CD4-positive, alpha-beta T cell treated with Interleukin-4 for 1 hour (primary cell): ENCODE measurements at places on chromosomes 11 and 22.
A peak's percentile ranks its signal among the peaks of the same experiment; 100 is the strongest.

- DNase-seq: no peak
These were observed 1154.6 kb downstream of the JRKL start for GRCh38 chr11:97544431-97544830.

DNA sequence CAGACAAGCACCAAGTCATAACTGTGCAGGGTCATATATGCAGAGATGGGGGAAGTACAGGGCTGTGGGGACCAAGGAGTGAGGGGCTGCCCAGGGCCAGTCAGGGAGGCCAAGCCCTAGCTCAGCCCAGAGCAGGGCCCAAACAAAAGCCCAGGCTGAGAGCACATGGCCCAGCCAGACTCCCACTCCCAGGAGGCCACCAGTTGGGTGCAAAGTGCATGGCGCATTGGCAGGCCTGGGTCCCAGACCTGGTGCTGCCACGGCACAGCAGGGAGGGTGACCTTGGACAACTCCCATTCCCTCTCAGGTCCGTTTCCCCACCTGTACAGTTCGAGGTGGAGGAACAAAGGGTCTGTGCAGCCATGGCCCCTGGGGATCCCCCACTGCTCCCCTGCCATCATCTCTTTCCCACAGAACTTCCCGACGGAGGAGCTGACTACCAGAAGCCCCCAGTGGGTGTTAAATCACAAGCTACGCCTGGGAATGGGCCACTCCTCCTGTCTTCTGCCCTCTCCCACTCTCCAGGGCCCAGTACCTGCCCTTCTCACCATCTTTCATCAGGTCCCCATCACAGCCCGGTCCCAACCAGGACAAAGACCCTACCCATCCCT, 608 bp downstream of the NIPSNAP1 start:
- no peak for DNase-seq

DNA sequence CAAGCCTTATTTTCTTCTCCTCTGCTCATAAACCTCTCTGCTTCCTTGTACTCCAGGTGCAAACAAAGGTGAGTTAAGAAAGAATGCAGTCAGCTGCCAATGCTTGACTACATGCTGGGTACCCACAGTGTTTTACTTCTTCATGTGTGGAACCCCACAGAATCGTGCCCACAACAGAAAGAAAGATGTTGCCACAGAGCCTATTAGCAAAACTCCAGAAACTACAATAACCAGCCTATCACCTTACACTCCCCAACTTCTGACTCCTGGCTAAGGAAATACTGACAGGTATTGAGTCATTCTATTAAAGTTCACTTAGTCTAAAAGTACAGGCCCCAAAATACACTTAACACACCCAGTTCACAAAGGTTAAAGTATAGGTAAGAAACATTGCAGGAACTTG, 56.9 kb upstream of the CCDC89 start:
- DNase-seq: no peak

- no peak for DNase-seq
These were observed 121.7 kb downstream of the OSBP2 start for GRCh38 chr22:30816413-30816812.

GRCh38 chr22:19430890-19431541, 517 bp downstream of the HIRA start:
- no peak for DNase-seq

DNA sequence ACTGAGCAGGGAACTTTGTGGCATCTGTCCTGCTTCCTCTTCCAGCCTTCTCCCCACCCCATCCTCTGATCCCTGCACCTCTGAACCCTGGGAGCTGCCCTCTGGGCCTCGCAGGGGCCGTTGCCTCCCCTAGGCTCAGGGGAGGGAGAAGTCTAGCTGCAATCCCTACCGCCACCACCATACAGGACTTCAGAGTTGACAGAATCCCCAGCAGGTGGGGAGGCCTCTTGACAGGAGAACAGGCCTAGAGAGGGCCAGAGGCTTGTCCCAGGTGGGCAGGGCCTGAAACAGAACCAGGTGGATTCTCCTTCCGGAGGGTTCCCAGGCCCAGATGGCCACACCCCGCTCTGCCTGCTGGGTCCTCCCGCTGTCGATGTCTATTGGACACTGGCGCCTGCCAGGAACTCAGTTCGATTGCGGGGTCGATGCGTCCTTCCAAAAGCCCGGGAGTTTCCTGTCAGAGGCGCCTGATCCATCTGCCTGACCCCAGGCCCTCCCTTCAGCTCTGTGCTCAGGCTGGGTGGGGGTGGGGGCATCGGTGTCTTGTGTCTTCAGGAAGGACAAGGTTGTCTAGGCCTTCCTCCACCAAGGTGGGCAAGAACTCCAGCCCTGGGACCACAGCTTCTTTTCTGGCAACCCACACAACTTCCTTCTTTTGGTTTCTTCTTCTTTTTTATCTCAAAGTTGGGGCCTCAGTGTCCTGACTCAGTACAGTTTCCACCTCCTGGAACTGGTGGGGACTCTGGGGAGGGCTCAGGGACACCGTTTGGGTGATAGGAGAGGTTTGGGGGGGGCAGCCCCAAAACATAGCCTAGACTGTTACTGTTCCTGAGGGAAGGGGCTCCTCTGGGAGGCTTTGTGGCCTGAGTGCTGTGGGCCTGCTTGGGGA, 6.4 kb downstream of the STARD10 start:
- no peak for DNase-seq

- no peak for DNase-seq
These were observed 13.7 kb downstream of the TBC1D22A start for GRCh38 chr22:46775850-46776826.

DNA sequence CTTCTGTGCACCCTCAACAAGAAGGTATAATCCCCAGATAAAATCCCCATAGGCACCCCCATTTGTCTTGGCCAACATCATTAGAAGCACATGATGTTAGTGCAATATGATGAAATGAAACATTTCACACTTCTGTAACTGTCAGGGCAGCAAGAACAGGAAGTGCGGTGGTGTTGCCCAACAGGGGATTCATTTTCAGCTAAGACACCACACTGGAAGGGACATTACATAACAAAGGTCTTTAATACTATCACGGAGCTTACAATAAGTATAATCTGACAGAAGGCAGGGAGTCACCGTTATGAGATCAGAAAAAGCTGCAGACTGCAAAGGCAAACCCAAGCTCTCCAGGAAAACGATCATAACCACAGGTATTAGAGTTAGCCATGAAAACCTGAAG, 2.0 kb downstream of the OR52W1 start:
- peak; percentile 48 for DNase-seq

- DNase-seq: no peak
These were observed 98.8 kb downstream of the SGSM3 start for GRCh38 chr22:40469181-40469580.

DNA sequence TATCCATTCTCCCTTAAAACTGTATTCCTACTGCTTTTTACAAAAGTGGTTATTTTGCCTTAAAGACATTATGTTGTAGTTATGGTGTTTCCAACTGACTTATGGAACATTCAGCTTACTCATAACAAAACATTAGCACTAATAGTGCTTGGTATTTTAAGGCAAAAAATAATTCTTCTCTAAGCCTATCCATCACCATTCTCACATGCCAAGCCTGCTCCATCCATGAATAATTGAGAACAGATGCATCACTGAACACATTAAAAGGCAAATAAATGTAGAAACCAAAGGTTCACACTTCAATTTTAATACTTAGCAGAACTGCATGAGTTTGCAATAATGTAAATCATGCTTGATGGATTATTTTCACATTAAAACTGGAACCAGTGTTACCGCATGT, 42.3 kb upstream of the DDI1 start:
- DNase-seq: no peak

GRCh38 chr11:2520736-2521035, 75.9 kb downstream of the KCNQ1 start:
- no peak for DNase-seq

- no peak for DNase-seq
These were observed 89.8 kb upstream of the PARVA start for GRCh38 chr11:12287374-12288211.

- DNase-seq: no peak
These were observed 34.5 kb upstream of the DGCR6L start for GRCh38 chr22:20354238-20354975.

DNA sequence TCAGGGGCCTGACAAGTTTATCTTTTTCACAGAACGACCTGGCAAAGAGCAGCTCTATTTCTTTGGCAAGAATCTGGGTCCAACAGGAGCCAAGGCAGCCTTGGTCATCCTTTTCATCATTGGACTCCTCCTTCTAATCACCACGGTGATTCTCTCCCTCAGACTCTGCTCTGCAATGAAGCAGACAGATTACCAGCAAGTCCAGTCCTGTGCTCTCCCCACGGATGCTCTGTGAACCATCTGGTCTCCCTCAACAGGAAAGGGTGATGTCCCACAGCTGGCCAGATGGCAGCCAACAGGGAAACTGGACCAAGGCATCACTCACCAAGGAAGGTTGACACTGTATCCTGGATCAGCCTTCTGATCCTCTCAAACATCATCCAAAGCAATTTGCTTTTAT, 17.0 kb upstream of the PANX1 start:
- no peak for DNase-seq

GRCh38 chr11:124873951-124874350, 8.7 kb downstream of the ROBO3 start:
- DNase-seq: no peak

DNA sequence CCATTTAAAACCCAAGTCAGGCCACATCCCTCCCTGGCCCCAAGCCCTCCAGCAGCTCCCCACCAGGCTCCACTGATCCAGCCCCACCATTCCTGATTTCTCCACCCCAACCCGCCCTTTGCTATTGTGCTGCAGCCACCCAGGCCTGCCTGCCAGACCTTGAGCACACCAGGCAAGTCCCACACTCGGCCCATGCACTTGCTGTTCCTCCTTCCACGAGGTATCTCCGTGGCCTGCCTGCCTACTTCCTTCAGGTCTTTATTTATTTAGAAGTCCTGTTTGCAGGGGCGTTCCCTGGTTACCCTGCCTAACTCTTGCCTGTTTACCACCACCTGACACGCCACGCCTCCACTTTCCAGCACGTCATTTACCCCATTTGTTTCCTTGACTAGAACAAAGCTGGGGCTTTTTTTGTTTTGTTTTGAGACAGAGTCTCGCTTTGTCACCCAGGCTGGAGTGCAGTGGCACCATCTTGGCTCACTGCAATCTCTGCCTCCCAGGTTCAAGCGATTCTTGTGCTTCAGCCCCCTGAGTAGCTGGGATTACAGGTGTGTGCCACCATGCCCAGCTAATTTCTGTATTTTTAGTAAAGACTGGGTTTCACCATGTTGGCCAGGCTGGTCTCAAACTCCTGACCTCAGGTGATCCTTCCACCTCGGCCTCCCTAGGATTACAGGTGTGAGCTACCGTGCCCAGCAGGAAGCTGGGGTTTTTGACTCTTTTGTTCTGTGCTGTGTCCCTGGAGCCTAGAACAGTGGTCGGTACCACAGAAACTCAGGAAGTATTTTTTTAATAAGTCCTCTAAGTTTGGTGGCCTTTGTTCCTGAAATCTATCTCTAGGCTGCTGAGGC, 6.7 kb downstream of the CENPM start:
- peak; percentile 98 for DNase-seq

- no peak for DNase-seq
These were observed 236.2 kb downstream of the C11orf87 start for GRCh38 chr11:109658190-109658589.

DNA sequence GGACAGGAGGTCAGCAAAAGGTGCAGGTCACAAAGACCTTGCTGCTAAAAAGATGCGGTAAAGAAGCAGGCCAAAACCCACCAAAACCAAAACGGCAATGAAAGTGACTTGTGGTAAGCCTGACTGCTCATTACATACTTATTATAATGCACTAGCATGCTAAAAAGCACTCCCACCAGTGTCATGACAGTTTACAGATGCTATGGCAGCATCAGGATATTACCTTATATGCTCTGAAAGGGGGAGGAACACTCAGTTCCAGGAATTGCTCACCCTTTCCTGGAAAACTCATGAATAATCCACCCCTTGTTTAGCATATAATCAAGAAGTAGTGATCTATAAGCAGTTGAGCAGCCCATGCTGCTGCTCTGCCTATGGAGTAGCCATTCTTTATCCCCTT, 45.2 kb upstream of the SLC5A12 start:
- DNase-seq: no peak

- no peak for DNase-seq
These were observed 1.5 kb downstream of the GALNT18 start for GRCh38 chr11:11620173-11620920.

DNA sequence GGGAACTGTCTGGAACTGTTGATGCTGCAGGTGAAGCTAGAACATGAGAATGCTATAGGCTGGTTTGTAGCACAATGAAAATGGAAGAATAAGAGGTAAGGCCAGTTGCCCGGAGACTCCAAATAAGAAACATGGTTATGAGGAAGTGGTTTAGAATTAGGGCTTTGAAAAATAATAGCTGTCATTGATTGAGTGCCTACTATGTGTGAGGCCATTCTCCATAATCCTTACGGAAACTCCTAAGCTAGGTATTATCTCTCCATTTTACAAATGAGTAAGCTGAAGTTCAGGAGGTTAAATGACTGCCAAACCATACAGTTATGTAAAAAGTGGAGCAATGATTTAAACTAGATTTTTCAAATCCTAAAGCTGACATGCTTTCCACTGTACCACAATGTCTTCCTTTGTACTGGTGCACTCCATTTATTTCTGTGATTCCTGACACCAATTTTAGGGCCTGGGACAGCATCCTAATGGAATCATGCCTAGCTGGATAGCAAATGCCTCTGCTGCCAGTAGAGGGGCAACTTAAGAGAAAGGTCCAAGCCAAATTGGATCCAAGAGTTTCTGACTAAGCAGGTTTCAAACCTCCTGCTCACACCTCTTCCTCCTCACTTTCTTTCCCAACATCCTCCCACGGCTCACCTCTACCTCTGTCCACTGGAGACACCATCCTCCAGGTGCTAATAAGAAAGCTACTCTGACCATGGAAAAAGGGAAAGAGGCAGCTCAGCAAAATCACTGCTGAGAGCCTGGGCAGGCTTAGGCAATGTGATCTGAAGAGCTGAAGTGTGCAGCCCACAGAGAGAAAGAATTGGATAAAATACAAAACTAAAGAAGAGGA, 46.9 kb upstream of the PICALM start:
- DNase-seq: no peak

DNA sequence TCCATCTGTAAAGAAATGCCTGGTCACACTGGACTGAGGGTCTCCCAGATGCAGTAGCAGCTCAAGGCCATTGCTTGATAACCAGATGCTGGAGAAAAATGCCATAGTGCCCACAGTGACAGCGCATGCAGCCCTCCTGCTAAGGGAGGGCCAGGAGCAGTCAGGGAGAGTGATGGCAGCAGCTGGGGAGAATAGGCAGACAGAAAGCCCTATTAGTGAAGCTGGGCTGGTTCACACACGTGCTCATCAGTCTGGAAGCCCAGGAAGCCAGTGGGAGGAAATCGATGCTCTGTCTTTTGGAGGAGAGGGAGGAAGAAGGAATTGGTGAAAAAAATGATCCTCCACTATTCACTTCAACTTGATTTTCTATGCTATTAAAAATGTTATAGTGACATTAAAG, 82.9 kb downstream of the OSBP2 start:
- no peak for DNase-seq

DNA sequence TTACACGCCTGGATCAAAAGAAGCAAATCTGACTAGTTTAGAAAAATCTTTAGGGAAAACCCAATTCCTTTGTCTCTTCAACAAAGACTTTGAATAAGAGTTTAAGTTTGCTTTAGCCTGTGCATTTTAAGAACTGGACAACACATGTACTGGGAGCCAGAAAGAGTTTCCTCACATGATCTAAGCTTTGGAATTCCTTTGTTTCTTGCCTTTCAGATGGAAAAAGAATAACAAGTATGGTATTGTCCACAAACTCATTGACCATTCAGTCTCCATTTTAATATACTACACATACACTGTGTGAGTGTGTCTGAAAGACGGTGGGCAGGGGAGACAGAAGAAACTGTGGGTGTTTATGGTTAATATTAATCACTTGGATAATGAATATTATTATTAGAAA, 205.6 kb downstream of the MAML2 start:
- DNase-seq: no peak

GRCh38 chr22:20154602-20155187, 3.8 kb upstream of the CCDC188 start:
- no peak for DNase-seq

- DNase-seq: peak; percentile 16
These were observed 340.5 kb downstream of the TENM4 start for GRCh38 chr11:79100093-79100910.
